ENCODE measurements at places on chromosomes 2 and 18.

- no peak for DNase-seq
Observed at GRCh38 chr2:218407717-218408116, 8.0 kb downstream of the CTDSP1 start.

GRCh38 chr2:122244598-122245229 is 489.3 kb downstream of the TSN start:
- no peak for DNase-seq

- no peak for DNase-seq
Observed at GRCh38 chr2:224062481-224063297, 23.6 kb upstream of the SERPINE2 start.

DNA sequence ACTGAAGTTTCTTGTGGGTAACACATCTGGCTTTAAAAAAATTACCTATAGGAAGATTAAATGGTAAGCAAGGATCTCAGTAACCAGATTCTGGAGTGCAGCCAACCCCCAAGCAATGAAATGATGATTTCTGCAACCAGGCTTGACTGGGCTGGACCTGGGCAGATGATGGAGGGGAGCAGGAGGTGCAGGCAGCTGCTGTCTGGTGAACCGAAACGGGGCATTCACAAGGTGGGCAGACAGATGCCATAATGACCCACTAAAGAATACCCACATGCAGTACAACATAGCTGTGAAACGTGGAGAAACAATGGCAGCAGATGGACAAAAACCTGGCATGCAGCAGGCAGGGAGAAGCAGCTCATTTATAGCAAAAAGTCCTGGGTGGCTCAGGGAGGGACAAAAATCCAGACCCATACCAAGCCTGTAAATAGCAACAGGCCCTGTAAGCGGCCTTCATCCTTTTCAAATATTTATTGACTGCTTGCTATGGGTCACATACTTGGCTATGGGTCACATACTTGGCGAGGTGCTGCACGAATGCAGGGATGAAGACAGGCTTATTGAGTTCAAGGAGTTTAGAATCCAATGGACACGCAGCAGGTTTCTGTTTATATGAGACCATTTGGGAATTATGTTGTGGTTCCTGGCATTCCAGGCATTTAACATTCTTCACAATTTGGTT is 244.7 kb downstream of the HRH4 start:
- no peak for DNase-seq

DNA sequence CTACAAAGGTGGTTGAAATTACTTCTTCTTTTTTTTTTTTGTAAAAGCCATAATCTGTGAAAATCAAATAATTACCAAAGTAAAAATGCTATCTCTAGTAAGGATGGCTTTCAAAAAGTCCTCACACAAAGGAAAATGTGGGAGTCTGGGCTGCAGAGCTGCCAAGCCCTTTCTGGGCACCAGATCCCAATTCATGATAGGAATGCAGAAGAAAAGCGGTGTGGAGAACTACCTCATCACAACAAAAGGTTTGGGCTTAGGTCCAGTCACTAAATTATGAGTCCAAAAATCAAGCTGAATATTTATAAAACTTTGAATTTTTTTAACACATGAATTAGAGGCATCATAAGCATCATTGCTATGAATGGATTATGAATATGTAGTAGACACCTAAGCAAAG is 30.8 kb upstream of the EPHA4 start:
- no peak for DNase-seq

GRCh38 chr18:58268849-58269248 is 224.8 kb downstream of the NEDD4L start:
- DNase-seq, result no peak

DNA sequence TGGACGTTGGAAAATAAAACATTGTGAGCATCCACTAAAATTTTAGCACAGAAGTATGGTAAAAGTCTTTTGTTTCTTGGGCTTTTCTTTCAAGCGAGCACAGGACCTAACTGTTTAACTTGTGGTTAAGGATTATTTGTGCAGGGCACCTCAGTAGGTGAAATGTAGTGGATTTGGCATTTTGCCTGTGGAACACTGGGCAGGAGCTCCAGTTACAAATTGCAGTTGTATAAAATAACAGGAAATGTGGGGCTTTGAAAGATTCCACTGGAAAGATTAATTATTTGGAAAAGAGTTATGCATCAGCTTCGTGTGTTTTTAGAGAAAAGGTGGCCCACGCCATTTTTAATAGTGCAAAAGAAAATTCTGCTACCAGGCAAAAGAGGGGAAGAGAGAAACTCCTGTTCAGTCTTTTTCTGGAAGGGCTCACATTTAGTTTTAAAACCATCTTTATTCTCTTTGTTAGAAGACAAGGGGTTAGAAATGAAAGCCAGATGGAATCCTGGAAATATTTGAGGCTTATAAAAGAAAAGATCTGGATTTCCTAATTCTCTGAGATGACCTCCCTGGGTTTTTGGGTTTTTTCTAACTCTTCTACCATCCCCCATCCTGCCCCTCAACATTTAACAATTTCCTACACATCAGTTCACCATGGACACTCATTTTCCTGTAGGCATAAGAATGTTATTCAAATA is 144.3 kb upstream of the SERTAD2 start:
- DNase-seq, result no peak

GRCh38 chr2:168895771-168896170 is 5.3 kb upstream of the G6PC2 start:
- DNase-seq, result no peak

DNA sequence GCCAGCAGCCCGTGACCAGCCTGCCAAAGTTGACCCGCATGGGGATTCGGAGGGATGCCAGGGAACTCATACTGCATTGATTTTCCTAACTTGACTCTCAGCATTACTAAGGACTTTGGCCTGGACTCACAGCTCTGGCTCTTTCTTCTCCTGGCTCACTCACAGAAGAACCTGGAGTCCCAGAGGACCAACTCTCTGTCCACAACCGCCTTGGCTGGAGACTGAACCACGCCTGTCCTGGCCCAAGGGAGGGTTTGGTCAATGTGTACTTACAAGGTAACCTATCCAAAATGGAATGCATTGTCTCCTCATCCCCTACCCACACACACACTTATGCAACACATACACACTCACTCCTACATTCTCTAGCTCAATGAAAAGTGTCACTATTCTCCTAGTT is 135.6 kb upstream of the KLHL29 start:
- peak; percentile 56 for DNase-seq

DNA sequence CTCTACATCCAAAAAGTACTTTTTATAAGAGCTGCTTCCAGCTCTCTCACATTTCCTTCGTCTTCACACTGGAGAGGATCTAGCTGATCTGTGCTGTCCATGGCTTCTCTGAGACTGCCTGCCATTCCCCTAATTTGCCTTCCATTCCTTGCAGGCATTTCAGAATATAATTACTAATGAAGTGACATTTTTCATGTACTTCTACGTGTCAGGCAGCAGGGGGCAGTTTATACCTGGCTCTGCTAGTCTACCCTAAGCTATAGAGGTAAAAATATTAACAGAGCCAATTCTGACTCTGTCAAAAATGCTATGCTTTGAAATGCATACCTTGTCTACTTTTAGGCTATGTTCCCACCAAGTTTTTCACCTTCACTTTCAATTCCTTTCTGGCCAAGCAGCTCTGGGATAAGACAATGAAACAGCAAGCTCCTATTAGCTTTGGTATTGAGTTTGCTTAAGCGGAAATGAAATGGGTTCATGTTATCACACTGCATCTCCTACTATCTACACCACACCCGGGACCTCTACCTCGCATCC is 81.9 kb downstream of the MEP1B start:
- no peak for DNase-seq

GRCh38 chr18:39751161-39751560 is 2185.6 kb upstream of the CELF4 start:
- DNase-seq, result no peak

DNA sequence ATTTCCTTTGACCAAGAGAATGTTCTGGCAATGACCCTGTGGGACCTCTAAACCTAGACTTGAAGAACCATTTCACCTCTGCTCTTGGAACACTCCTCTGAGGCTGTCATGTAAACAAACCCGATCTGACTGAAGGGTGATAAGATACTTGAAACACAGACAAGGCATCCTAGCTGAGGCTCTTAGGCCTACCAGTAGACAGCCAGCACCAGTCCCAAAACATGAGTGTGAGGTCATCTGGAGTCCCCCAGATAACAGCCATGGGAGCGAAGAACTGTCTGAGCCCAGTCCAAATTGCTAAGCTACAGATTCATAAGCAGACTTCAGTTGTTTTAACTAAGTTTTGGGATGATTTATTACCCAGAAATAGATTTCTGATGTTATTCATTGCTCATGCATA is 39.5 kb upstream of the LHCGR start:
- no peak for DNase-seq

GRCh38 chr2:176122052-176122682 is 352 bp upstream of the HOXD9 start:
- DNase-seq, result no peak

- DNase-seq, result no peak
Observed at GRCh38 chr2:201915446-201915845, 109.1 kb downstream of the CDK15 start.

DNA sequence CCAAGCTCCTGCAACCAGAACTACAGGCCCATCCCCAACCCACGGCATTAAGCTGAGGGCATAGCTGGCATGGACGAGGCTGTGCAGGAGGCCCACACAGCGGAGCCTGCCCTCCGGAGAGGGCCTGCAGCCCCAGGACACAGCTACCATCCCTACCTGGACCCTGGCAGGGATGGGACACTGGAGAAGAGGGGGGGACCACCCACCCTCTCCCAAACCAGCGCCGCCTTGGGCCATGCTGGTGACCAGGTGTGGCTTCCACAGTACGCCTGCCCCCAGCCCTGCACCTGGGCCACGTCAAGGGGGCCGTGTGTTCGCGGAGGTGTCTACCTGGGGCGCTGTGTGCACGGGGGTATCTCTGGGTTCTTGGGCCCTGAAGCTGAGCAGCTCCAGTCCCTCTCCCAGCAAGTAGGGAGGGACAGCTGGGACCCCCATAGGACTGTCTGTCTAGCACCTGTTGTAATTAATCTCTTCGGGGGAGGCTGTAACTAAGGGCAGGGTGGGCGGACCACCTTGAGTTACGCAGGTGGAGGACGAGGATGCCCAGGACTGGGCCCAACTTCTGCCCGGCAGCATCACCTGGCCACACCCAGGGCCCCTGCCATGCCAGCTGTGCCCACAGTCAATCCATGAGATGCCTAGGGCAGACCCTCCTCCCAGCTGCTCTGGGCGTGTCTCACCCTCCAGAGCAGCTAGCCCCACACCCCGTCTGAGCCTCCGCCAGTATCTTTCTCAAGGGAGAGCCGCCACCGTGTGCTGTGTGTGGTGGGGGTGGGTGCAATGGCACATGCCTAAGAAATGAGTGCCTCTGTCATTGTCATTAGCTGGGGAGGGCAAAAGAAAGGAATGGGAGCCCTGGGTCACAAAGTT is 18.3 kb downstream of the HS6ST1 start:
- DNase-seq, result no peak

GRCh38 chr2:199230091-199230490 is 227.6 kb downstream of the SATB2 start:
- no peak for DNase-seq

DNA sequence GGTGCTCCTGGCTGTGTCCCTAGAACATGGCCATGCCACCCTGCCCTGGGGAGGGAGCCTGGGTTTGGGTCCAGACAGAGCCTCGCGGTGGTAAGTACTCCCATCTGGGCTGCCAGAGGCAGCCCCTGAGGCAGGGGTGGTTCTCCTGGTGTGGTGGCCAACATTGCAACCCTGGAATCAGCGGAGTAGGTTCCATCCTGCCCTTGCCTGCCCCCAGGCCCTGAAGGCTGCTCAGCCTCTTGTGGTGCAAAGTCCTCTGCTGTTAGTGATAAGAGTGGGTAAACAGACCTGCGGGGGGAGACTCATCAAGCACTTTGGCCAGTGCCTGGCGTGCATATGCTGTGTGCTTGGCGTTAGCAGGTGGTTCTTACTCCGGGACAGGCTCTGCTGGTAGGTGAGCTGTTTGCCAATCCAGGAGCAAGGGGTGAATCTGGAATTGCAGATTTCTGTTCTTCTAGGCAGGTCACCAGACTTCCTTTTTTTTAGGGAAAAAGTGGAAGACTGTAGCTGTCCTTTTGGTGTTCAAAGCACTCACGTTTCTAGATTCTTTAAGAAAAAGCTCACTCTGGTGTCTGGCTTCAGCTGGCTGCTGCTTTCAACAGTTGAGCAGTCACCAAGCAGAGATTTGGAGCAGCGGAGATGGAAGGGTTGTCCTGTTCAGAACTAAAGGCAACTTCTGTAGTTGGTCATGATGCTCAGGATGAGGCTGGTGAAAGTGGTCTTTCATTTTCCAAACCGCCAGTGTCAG is 3.2 kb downstream of the CNNM3 start:
- DNase-seq, result no peak

GRCh38 chr2:166610180-166610912 is 116.3 kb upstream of the SCN7A start:
- no peak for DNase-seq

- DNase-seq, result no peak
Observed at GRCh38 chr2:152198499-152198898, 22.9 kb upstream of the STAM2 start.

GRCh38 chr2:221439761-221440479 is 132.2 kb downstream of the EPHA4 start:
- no peak for DNase-seq

GRCh38 chr2:107932979-107933378 is 53.3 kb upstream of the SLC5A7 start:
- no peak for DNase-seq

GRCh38 chr18:53268455-53268854 is 928.5 kb downstream of the DCC start:
- DNase-seq, result no peak
